GF-D8 (cell line): ENCODE measurements at places on chromosomes 2 and 18.

GRCh38 chr2:11077411-11077810, 77.9 kb upstream of the SLC66A3 start:
- no peak for DNase-seq

GRCh38 chr2:224036731-224037361, 2.2 kb downstream of the SERPINE2 start:
- no peak for DNase-seq

GRCh38 chr2:45105050-45105582, 95.9 kb upstream of the SIX2 start:
- DNase-seq: no peak

GRCh38 chr2:203037026-203037425, 22.4 kb downstream of the NBEAL1 start:
- no peak for DNase-seq

- no peak for DNase-seq
These were observed 887.2 kb upstream of the KLHL29 start for GRCh38 chr2:22497789-22498188.

- DNase-seq: no peak
These were observed 10.4 kb downstream of the RTTN start for GRCh38 chr18:70195014-70195614.

DNA sequence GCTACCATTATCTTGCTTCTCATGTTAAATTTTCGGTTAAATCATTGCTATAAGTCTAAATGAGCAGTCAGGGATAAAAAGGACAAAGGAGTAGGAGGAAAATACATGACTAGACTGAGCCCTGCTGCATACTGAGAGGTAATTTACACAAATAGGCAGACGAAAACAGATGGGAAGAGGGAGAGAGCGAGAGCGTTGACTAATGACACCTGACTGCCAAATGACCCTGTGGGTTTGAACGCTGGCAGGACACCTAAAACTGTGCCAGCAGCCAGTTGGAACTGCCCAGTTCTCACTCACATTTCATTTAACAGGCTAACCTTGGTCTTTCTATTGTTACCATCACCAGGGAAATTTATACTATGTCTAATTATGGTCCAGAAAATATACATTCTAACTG, 978.2 kb downstream of the CPS1 start:
- DNase-seq: no peak

- no peak for DNase-seq
These were observed 319.3 kb upstream of the MMADHC start for GRCh38 chr2:149906886-149907285.

- DNase-seq: no peak
These were observed 19.6 kb downstream of the ASB1 start for GRCh38 chr2:238446371-238446770.

DNA sequence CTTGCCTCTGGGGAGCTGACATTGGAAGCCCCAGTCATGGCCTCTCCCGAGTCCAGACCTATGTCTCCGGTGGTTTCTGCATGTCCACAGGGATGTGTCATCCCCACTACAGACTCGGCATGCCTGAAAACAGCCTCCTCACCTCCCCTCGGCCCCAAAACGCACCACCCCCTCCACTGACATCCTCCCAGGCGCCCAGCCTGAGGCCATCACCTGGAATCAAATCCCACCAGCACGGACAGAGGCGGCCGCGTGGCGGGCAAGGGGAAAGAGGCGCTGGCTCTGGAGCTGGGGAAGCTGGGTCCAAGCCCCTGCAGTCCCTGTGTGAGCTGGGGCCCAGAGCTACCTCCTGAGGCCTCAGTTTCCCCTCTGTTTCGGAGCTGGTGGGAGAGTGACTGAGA, 69.9 kb upstream of the SMAD7 start:
- no peak for DNase-seq

GRCh38 chr2:178796079-178796677, 11.0 kb downstream of the TTN start:
- no peak for DNase-seq

GRCh38 chr2:219907011-219907365, 279.6 kb downstream of the SLC4A3 start:
- DNase-seq: no peak

DNA sequence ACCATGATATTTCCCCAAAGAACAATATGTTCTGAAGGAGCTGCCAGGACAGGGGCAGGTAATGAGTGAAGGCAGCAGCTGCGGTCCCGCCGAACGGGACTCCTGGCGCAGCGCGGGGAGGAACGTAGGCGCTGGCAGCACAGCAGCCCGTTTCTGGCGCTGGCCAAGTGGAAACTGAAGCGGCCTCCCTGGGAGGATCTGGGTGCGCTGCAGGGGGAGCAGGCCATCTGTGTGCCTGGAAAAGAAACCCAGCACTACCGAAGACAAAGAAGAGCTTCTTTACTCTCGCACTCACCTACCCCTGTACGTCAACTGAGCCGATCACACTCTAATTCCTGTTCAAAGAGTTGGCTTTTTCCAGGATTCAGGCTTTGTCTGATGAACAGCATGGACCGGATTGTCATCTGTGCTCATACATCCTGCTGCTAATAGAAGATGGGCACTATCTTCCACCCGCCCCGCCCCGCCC, 11.8 kb downstream of the G6PC2 start:
- no peak for DNase-seq

GRCh38 chr2:219644801-219645480, 17.5 kb downstream of the SLC4A3 start:
- no peak for DNase-seq

DNA sequence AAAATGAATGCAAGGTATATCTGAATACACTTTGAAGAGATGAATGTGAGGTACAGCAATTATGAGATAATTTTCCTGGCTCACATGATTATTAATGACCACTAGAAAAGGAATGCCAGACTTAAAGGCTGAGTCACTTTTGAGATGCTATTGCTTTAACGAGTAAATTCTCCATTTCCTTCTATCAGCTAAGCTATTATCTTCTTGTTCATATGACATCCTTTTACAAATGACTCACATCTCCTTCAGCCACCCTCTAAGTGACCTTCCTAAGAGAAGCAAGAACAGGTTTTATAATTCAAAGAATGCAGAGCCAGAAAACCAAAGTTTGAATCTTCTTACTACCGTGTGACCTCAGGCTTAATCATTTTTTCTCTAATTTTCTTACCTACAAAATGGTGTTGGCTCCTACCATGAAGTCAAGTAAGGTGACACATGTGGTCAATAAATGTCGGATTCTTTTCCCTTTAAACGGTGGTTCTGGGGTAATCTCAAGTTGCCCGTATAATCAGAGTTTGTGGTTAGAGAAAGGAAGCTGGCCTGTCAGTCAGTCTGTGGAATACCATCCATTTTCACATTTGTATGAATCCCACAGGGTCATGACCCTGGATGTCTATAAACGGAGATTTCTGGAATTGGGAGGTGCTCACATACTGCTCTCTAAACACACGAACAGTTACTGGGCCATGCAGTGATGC, 184.0 kb upstream of the PID1 start:
- no peak for DNase-seq

DNA sequence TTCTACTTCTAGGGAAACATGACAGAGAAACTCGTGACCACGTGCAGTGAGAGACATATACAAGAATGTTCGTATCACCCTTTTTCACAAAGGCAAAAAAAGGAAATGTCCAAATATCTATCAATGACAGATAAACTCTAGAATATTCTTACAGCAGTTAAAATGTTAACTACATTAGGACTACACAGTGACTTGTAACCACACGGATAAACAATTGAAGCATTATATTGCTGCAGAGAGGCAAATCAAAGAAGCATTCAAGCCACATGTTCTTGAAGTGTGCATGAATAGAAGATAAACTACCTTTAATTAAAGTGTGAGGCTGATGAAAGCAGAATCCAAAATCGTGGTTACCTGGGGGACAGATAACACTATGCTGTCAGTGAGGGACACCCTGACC, 935.3 kb upstream of the KLHL29 start:
- DNase-seq: no peak

- no peak for DNase-seq
These were observed 19.0 kb upstream of the NPAS2 start for GRCh38 chr2:100800915-100801314.

DNA sequence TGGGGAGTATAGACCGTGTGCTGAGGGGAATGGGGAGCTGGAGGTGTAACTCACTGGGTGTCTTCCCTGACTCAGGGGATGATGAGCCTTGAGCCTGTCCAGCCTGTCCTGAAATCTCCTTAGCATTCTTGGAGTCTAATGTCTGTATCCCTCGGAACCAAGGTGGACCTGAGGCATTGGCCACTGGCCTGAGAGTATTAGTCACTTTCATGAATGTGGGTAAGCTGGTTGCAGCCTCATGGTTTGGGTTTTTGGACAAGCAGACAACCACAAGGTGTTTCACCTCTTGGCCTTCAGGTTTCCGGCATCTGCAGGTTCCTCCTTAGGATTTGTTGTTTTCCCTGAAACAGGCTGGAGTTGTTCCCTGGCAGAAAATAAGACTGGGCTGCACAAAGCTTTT, 63.2 kb downstream of the PRKCE start:
- DNase-seq: no peak

DNA sequence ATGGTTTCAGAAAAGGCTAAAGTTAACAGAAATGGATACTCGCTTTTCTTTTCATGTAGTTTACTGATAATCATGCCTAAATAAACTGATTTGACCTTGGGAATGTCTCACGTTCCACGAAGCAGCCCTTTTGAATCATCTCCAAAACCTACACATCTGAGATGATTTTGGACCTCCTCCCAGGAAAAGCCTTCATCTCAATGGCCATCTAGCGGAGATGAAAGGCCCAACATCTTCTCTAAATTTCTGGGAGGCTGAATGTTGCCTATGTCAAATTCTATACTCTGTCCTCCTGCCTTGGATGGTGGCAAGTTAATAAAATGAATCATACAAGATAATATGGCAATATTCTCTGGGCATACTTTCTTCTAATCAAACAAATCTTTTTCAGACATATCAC, 448.5 kb downstream of the ZEB2 start:
- no peak for DNase-seq

DNA sequence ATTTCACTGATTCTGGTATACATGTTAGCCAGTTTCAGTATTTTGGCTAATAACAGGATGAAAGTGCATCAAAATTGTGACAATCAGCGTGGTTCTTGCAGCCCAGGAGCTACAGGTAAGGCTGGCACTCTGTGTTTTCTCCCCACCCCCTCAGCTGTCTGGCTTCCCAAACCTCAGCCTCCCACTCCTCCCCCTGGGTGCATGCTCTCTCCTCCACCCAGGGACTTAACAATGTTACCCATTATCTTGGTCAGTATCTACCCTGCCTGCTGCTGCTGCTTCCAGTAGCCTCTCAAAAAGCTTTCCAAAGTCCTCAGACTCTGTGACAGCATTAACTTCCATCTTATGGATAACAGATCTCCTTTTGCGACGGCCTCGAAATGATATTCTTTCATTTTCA, 41.0 kb downstream of the TRABD2A start:
- no peak for DNase-seq

GRCh38 chr18:62948788-62949187, 233.4 kb downstream of the PHLPP1 start:
- DNase-seq: no peak

- no peak for DNase-seq
These were observed 62.0 kb downstream of the GPR39 start for GRCh38 chr2:132478461-132479105.

DNA sequence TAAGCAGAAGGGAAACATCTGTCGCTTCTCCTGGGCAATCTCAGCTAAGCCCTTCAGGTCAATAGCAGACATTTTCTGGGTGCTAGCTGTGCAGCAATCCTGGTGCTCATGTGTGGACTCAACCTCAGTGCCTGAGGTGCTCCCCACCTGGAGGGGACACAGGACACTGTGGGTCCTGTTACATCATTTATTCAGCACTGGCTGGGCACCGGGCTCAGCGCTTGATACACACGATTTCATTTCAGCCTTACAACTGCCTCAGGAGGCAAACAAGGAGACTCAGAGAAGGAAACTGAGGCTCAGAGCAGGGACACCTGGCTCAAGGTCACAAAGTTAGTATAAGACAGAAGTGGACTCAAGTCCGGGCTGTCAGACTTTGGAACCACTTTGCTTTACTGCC, 46.7 kb downstream of the MARCO start:
- DNase-seq: no peak

DNA sequence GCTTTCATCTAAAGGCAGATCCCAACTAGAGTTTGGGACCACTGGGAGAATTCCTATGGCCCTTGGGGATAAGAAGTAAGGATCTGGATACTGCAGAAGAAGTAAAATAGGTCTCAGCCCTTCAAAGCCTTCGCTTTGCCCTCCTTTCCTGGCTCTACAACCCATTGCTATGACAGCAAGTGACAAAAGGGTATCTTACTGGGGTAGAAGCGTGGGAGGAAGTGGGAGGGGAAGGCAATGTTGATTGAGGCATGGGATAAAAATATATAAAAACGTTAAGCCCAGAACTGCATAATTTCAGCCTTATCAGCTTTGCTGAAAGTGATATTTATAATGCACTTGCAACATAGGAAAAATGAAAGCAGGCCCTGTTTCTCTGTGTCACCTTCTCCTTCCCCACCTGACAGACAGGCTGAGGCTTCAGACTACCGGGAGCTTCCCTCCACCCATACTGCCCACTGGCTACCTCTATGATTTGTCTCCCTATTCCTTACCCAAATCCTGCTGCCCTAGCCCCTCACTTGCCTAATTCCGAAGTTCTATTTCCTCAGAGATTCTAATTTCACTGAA, 14.9 kb upstream of the SOS1 start:
- DNase-seq: no peak

DNA sequence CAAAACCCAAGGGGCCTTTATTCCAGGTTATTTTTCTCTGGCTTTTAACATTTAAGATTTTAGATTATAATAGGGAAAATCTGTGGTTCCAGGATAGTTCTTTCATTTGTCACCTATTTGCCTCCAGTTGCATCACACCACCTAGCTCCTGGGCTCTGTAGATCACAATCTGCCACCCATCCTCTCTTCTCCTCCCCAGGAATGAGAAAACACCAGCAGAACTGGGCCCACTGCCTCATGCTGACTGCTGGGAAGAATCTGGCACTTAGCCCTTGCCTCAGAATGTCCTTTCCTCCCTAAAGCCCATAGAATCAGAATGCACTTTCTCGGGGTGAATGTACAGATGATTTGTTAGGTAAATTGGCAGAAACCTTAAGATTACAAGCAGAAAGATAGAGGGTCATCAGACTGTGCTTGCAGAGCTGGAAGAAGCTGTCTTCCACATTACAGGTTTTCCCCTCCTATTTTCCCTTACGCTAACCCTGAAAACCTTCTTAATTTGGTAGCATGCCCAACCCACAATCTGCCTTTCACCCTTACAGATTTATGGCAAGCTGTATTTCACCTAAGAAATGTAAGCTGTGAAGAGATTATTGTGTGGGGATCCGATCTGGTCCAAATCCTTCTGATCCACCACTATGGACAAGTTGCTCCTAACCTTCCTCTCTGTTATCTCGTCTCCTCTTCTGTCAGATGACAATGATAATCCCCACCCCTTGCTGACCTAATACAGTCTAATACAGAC, 72.6 kb downstream of the LRRC30 start:
- no peak for DNase-seq
